ENCODE measurements at places on chromosomes 6 and 20.
A peak's percentile ranks its signal among the peaks of the same experiment; 100 is the strongest.

- H3K27ac ChIP-seq = no peak overlapping the region
- H3K36me3 ChIP-seq = no peaks in the 10 kb centered on the region
- H3K4me1 ChIP-seq = no peaks in the 10 kb centered on the region
- H3K27me3 ChIP-seq = peaks cover 3% of the 10 kb centered on the region
- no peak overlapping the region for H3K4me3 ChIP-seq
Observed at GRCh38 chr6:12419631-12420272, 129.6 kb downstream of the EDN1 start.

DNA sequence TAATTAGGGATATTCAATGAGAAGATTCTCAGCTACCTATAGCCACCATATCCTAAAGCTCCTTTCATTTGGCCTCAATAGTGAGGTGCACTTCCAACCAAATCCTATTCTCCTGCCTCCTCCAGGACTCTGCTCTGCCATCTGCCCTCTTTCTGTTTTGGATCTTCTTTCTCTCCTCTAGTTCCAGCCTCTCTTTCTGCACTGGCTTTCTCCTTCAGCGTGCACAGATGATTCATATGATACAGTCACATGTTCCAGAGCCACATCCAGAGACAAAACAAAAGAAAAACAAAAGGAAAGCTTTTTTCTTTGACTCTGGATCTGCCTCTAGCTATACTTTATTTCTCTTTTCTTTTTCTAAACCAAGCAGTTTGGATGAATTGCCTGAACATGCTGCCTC lies 531.9 kb upstream of the MAN1A1 start:
- H3K27ac ChIP-seq = no peak overlapping the region
- no peaks in the 10 kb centered on the region for H3K36me3 ChIP-seq
- H3K27me3 ChIP-seq = no peaks in the 10 kb centered on the region
- no peak for DNase-seq

GRCh38 chr6:5851261-5851757 lies 155.4 kb downstream of the NRN1 start:
- no peaks in the 10 kb centered on the region for H3K36me3 ChIP-seq
- H3K4me1 ChIP-seq = peaks cover 13% of the 10 kb centered on the region
- no peak overlapping the region for H3K27ac ChIP-seq
- no peaks in the 10 kb centered on the region for H3K27me3 ChIP-seq
- H3K4me3 ChIP-seq = peak overlapping the region; percentile 62

DNA sequence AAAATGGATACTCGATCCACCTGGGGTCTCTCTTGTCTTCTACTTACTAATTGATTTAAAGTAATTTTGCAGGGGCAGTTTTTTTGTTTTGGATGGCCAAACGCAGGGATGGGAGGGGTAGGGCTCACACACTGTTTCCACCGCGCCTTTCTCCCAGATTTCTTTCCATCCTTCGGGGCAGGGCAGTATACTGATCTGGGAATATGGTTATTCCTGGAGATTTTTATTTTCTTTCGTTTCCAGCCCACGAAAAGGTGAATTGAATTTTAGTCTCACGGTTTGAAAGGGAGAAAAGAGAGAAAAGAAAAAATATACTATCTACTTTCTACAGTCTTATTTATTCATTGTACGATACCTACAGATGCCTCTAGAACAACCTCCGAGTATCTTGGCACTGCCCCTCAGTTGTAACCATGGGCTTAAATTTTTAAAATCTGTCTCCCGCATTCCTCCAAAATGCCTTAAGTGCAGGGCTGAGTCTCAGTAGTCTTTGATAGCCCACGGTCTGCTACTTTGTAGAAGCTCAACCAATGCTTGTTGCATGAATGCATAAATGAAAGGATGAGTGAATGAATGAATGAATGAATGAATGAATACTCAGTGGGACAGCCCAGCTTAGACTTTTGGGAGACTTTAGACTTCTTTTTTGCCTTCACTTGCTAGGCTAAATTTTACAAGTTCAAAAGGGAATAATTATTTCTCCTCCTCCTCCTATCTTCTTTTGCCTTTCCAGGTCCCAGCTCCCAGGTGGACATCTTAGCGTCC lies 18.1 kb upstream of the TRIM27 start:
- peak overlapping the region; percentile 82 for H3K4me3 ChIP-seq
- H3K27ac ChIP-seq = peak overlapping the region; percentile 72
- H3K27me3 ChIP-seq = no peaks in the 10 kb centered on the region
- DNase-seq = no peak
- H3K4me1 ChIP-seq = peaks cover 33% of the 10 kb centered on the region
